ENCODE measurements at places on chromosomes 6 and 20.

- DNase-seq = no peak
These were observed 20.6 kb downstream of the EPM2A start for GRCh38 chr6:145714731-145715130.

- no peak for DNase-seq
These were observed 356.8 kb upstream of the AGPAT4 start for GRCh38 chr6:161630674-161631073.

DNA sequence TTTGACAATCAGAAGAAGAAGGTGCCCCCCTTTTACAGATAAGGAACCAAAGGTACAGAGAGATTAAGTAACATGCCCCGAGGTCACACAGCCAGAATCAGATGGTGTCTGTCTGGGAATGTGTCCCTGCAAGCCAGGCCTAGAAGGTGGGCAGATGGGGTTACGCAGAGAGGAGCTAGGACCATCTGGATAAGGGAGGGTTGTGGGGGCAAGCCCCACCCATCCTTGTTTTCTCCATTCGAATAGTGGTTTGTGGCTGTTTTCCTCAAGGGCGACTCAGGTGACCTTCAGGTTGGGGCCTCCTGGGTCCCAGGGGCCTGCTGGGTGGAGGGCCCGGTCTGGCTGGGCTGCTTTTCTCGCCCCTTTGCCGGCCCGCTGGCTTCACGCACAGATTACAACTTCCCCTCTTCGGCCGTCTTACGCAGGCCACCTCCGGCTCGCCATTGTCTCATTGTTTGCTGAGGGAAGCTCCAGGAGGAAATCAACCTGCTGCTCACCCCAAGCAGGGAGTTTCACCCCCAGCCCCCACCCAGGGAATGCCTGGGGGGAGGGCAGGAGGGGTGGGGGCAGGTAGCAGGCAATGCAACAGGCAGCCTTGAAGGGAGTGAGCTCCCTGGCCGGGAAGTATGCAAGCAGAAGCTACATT, 30.8 kb upstream of the CSNK2A1 start:
- no peak for DNase-seq

GRCh38 chr6:105270511-105270910, 90.7 kb upstream of the POPDC3 start:
- no peak for DNase-seq

DNA sequence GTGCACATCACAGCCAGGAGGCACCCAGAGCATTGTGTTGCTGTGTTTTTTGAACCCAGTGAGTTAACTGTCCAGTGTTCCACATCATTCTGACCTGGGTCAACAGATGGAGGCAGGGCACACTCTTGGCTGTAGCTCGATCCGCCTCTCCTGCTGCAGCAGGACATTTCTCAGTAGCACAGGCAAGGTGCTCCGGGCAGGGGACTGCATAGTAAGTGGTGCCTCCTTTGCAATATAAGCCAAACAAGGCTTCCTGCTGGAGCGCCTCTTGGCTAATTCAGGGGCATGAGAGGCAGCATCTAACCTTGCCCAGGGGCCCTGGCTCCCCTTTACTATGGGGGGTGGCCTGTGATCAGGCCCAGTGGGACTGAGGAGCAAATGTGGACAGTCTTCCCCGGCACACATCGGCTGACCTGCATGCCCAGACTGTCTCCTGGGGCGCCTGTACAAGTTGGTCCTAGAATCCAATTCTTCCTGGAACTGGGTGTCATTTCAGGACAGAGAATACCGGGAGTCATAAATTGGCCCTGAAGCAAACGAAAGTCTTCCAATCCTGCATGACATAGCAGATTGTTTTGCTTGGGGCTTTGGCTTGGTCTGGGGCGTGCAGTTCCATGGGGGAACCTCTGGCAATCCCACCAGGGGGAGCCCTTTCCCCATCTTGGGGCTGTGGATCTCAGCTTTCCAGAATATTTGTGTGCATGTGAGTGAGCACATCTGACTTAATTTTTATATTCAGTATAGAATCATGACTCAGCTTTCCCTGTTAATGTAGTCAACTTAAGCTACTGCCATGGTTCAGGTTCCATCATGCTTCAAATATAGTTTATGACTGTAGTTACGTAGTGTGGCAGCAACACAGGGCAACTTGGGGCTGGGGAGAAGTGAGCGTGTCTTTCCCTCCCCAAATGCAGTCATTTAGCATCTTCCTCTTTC, 56.0 kb upstream of the DDR1 start:
- DNase-seq = peak; percentile 71
